ENCODE measurements at places on chromosomes 13 and 19. TPM values are rescaled to one million over a fixed set of nuclear protein-coding genes. Genes with fewer than 3 reads are reported as not detected.

The WDR87 gene
- polyA plus RNA-seq = 0.15 TPM

The ZNF90 gene
- polyA plus RNA-seq = 2.9 TPM

The RNF225 gene
- not detected for polyA plus RNA-seq

The CALR3 gene
- not detected for polyA plus RNA-seq

The ZNF71 gene
- polyA plus RNA-seq = 6.5 TPM

The TPM4 gene
- 180 TPM for polyA plus RNA-seq

The FFAR2 gene
- 0.26 TPM for polyA plus RNA-seq

The IFNL1 gene
- not detected for polyA plus RNA-seq

DNA sequence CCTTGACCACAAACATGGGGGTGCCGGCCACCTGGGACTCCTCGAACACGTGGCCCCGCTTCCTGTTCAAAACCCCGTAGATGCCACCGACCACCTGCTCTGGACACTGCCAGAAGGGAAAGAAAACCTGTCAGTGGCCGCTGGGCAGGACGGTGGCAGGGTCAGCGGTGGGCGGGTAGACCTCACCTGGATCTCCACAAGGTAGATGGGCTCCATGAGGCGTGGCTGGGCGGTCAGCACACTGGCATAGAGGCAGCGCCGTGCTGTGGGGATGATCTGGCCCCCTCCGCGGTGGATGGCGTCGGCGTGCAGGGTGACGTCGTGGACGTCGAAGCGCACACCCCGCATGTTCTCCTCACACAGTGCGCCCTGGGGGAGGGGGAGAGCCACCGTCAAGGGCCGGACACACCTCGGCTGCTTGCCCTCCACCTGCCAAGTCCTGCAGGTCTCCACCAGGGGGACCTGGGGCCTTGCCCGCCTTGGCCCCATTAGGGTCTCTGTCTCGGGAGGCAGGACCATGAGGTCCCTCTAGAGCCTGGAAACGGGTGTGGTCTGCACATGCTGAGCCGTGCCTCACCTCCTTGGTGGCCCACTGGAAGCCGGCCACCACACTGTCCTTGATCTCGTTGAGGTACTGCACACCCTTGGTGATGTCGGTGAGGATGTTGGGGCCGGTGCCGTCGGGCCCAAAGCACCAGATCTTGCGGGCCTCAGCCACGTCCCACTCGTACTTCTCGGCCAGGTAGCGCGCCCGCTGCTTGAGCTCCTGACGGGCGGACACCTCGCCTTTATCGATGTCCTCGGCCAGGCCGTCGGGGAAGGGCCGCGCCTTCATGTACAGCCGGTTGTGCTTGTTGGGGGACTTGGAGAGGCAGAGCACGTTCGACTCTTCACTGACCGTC is 6.6 kb upstream of the DAPK3 start:
- DNase-seq = no peak

DNA sequence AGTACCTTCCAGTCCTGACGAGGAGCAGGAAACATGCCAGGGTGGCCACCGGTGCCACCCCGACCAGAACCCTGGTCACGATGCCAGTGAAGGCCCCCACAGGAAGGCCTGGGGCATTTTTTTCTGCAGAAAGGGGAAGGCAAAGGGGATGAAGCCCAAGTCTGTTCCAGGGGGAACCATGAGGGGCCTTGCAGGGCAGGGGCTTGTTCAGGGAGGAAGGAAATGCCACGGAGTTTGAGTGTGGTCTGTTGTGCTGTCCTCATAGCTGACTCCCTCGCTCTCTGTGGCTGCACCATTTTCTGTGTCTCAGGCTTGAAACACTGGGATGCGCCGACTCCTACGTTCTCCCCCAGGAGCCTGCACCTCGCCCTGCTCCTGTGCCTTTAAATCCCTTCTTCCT is 27.5 kb upstream of the CEACAM1 start:
- DNase-seq = no peak

DNA sequence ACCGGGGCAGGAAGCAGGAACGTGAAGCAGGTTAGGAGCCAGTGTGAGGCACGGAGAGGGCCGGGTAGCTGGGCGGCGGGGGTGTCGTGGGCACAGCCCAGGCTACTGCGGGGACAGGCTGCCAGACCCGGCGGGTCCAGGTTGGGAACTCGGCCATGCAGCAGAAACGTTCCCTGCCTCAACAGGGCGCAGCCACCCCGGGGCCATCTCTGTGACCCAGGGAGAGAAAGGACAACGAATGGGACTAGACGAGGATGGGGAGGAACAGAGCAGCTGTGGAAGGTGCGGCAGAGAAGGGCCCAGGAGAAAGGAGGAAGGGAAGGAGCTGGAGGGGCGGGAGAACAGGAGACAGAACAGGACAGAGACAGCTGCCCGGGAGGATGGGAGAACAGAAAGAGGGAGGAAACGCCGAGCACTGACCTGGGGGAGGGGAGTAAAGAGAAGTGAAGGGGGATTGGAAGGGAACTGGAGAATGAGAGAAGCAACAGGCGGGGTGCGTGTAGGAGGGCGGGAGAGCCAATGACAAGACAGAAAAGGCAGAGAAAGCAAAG is 12.9 kb upstream of the GARIN5A start:
- DNase-seq = no peak

DNA sequence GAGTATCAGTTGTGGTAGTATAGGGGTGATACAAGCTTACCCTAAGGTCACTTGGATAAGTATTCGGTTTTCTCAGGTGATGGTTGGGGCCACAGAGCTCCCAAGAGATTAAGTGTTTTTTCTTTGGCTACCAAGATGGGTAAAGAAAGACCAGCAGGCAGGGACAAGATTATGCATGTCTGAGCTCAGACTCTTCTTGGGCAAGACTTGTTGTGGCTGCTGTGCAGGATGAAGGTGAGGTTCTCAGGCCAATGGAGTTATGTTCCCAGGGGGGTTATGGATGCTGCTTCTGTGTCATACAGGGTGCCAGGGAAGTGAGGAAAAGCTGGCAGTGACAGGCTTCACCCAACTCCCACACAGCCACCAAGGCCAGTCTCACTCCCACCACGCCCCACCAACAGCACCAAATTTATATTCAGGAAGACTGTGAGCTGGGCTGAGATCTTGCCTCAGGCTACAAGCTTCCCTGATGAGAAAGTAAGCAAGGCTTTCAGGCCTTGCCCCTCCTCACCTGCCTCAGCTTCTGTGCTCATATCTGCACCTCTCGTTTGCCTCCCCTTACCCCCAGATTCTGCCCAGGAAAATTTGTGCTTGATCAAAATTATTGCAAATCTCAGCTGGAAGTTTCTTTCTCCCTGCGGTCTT is 511.8 kb upstream of the SLITRK1 start:
- no peak for DNase-seq

DNA sequence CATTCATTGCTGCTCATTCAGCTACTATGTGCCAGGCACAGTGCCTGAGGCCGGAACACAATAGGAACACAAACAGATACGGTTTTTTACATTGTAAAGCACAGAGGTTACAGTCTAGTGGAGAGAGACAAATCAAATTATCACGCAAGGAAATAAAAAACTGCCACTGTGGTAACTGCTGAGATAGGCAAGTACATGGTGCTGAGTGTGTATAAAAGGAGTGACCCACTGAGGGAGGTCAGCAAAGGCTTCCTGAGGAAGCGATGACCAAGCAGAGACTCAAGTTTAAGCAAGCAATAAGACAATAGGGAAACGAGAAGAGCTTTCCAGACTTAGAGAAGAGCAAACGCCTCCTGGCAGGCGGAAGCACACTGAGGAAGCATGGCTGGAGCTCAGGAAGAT is 56.4 kb downstream of the NUFIP1 start:
- no peak for DNase-seq

DNA sequence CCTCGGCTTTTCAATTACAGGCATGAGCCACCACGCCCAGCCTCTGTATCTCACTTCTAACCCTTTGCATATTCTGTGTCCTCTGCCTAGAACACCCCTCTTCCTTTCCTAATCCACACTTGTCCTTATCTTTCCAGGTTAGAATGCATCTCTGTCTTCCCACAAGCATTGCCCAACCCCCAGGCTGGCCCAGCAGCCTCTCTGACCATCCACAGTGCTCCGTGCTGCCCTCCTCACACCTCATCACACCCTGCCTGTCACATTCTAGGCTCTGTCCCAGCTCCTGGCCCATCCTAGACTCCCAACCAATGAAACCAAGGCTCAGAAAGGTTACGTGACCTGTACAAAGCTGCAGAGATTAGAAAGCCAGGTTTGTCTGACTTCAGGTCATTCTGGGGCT is 11.3 kb downstream of the JAK3 start:
- DNase-seq = no peak

DNA sequence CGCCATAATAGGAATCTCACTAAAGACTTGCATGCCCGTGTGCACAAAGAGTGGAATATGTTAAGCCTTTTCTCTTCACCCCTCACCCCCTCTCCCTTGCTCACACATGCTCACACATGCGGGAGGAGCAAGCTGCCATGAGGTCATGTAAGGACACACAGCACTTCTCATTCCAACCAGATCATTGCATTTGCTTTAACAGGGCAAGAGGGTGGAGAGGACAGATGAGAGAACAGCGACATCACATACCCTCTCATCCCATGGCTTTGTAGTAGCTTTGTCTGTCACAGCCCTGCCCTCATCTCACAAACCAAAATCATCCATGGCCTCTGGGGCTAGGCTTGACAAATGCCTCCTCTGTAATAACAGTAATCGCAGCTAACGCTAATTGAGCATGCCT is 145.6 kb upstream of the FRY start:
- no peak for DNase-seq

DNA sequence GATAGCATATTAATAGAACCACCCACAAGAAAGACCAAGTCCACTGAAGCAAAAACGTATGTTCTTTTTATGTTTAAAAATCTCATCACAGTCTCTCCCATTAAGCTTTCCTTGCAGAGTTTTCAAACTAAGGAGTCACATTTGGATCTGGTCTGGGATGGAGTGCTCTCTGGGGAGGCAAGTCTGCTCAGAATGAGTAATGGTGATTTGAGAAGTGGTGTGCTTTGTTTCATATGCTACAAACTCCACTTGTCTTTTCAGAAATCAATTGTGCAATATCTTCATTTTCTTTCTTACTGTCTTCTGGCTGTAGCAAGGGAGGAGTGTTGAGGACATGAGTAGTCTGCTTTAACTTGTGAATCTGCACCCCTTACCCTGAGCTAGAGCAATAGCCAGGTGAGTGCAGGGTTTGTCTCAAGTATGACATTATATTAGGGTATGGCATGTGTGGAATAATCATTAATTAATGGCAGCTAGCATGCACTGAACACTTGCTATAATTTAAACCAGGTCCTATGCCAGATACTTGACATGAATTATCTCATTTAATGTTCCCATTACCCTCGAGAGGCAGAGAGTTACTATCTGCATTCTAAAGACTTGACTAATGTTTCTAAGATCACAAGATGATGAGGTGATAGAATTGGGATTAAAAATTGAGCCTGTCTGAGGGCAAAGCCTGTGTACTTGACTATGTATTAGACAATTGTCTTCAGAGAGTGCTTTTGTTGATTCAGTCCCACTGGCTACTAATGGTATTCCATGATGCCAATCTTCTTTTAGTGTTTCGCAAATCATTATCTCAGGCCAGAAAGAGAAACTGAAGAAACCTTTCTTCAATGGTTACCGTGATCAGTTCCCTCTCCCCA is 171.8 kb downstream of the GPC6 start:
- DNase-seq = peak; percentile 25

DNA sequence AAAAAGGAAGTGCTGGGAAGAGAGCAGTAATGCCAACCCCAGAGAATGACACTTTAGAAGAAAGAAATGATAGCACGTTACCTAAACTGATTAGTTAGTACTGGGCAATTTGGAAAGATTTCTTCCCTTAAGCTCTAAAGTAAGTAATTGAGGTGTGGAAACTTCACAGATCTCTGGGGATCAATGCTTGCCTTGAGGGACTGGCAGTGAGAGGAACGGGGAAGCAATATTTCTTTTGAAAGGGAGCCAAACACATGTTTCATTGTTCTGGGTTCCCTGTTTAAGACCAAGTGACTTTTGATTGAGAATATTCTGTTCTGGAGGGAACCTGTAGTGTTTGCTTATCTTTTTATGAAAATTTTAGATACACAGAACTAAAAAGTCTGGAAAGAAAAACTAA is 190.5 kb downstream of the NDFIP2 start:
- no peak for DNase-seq

DNA sequence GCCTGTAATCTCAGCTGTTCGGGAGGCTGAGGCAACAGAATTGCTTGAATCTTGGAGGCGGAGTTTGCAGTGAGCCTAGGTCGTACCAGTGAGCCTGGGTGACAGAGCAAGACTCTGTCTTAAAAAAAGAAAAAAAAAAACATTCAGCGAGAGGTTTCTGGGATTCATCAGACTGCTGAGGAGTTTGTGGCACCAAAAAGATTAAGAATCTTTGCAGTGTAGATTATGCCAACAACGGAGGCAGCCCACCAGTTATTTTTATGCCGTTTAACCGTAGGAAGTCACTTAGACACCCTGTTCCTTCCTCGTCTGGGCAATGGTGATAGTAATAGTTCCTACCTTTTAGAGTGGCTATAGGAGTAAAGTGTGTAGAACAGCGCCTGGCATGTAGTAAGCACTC is 2.5 kb downstream of the COX6B1 start:
- no peak for DNase-seq

DNA sequence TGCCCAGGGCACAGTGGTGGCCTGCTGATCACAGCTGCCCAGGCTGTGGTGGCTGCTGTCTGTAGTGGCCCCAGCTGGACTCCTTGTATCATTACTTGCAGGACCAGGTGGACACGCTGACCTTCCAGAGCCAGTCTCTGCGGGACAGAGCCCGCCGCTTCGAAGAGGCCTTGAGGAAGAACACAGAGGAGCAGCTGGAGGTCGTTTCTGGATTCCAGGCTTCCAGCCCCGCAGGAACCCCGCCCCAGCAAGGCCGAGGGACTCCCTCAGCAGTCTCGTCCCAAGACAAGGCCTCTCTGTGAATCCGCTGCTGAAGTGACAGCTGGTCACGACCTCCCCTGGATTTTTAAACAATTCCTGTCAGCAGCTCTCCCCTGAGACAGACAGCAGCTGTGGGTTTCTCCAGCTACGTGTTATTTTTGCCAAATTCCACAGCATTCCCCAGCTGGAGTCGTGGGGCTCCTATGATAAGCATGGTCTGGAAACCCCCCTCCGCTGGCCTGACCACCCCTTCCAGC is 98.3 kb downstream of the SLC7A1 start:
- peak; percentile 80 for DNase-seq

DNA sequence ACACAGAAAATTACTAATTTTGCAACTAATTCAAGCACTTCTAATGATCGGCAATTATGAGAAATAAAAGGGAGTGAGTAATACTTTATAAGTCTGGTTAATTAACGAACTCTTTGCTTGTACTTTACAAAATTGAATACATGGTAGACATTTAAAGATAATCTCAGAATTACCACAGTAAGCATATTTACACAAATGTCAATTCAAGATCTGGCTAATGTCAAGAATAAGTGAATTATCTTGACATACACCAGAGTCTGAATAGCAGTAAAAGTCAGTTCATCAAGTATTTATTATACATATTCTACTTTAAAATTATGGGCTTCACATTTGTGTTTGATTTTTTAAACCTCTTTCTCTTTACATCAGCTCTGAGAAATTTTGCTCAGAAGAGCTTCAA is 643.4 kb downstream of the OLFM4 start:
- no peak for DNase-seq

All from muscle of arm (tissue), 14 donors.